ENCODE measurements at places on chromosomes 2 and 18.

GRCh38 chr2:106843001-106843909 lies 42.7 kb downstream of the ST6GAL2 start:
- DNase-seq, result no peak

DNA sequence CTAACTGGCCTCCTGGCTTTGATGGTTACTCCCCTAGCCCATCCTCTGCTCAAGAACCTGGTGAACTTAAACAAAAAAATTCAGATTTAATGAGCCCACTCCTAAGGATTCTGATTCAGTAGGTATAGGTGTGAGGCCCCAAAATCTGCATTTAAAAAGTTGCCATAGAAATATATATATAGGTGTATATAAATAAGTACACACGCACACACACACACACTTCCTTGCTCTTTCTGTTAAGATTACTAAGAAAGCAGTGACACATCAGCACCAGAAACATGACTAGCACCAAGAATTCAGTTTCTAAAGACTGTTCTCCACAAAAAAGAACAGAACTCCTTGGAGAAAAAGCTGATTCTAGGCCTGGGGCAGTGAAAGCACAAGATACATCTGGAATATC lies 17.8 kb downstream of the EML6 start:
- no peak for DNase-seq

DNA sequence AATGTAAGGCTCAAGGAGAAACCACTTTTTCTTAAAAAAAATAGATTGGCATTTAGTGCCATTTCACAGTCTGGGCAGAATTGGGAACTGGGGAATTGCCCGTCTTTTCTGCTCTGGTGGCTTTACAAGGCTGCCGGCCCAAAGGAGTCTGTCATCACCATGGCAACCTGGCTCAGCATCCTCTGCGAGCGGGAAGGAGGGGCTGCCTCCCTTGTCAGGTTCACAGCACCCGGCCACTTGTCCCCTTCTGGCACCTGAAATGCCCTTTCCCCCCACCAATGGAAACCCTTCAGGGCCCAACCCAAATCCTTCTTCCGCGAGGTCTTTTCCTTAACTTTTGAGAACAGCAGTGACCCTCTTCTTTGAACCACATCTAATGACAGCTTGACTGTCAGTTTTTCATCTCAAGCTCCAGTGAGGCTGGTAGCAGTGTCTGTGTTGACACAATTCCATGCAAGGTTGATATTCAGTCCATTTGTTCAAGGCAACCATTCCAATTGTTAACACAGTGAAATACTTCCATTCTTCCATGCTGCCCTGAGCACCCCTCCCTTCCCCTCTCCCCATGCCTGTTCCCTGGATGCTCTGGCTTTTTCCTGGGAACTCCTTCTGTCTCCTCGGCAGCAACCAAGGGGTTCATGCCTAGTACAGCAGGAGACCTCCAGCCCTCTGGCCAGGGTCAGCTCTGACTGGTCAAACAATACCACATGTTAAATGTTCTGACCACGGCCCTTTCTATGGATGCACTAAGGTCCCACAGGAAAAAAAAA lies 79.6 kb downstream of the DNER start:
- DNase-seq, result no peak

GRCh38 chr18:63579616-63580015 lies 7.5 kb upstream of the SERPINB13 start:
- no peak for DNase-seq

DNA sequence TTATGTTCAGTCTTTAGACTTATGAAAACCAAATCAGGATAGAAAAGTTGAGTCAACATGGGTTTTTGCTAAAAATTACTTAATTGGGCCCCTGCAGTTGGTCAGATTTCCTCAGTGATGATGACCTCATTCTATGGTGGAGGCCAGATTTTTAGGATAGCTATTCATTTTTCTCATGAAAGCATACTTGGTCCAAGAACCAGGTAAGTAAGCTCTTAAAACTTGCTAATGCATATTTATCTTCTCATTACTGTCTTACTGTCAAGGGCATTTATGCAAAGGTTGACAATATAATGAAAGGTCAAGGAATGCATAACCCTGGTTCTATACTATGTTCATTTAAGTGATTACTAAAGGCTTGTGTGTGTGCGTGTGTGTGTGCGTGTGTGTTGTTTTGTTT lies 650.6 kb downstream of the SATB2 start:
- no peak for DNase-seq

- no peak for DNase-seq
Measured at GRCh38 chr18:50523165-50523564, 36.7 kb upstream of the MAPK4 start.

GRCh38 chr2:100135415-100135814 lies 7.0 kb downstream of the AFF3 start:
- DNase-seq, result no peak

DNA sequence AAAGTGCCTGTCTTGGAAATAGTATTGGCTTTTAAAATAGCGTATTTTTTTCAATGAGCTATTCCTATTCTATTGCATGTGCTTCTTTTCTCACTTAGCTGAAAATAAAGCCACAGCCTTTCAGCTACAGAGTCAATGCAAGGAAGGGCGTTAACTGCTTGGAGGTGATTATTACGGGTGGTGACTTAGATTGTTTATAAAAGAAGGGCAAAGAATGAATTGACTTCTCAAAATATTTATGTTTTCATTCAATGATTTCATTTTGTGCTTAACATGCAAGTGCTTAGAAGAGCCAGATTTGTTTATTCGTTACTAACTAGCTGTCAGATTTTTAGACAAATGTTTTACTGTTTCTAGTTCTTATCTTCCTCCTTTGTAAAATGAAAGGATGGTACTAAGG lies 2.8 kb upstream of the CHN1 start:
- no peak for DNase-seq

- no peak for DNase-seq
Measured at GRCh38 chr2:117693154-117693553, 121.3 kb upstream of the DDX18 start.

- DNase-seq, result no peak
Measured at GRCh38 chr18:12608301-12608700, 49.6 kb downstream of the SPIRE1 start.

DNA sequence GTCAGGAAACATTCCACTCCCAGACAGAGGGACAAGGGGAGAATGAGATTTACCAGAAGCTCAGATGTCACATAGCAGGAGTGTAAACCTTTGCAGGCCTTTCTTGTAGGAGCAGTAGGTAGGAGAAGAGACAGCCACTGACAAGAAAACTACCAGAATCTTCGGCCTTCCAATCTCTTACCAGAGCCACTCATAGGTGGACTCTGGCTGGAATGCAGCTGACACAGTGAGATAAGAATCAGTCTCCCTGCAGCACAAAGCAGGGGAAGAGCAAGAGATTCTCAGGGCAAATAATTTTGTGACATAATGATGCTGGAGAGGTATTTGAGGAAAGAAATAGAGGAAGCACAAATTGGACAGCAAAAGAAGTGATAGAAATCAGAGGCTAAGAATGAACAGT lies 1534.5 kb downstream of the DPP10 start:
- no peak for DNase-seq

GRCh38 chr18:2173486-2173885 lies 397.8 kb downstream of the METTL4 start:
- DNase-seq, result no peak

DNA sequence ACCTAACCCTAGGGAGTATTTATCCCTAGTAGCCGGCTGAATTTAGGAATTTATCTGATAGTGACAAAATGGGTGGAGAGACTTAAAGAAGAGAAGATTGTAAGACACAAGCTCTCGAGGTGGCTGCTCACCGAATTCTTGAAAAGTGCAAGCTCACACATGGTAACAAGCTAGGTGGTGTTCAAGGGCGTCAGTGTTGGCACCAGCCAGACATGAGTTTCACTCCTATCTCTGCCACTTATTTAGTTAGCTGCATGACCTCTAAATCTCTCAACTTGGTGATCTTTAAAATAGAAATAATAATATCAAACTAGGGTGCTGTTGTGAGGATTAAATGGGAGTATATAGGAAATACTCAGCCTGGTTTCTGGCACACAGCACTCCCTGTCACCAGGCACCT lies 102.6 kb upstream of the APCDD1 start:
- DNase-seq, result no peak

GRCh38 chr2:95275151-95275515 lies 884 bp downstream of the PROM2 start:
- no peak for DNase-seq

GRCh38 chr2:72765997-72766609 lies 59.7 kb downstream of the EXOC6B start:
- DNase-seq, result no peak

DNA sequence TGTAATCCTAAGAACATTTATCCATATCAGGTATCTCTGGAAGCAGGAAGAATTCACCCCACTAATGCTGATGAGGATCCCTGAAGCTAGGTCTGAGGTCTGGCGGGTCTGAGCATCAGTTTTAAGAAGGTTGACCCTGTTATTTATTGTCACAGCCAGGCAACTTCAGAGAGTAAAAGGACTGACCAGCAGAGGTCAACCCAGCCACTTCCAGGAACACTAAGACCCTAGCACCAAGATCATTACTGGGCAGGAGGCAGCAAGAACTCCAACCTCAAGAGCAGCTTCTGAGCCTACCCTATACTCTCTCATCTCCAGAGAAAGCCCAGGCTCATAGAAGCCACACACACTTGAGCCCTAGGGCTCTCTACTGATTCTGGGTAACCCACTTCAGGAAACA lies 901.4 kb downstream of the DCDC2C start:
- DNase-seq, result no peak

DNA sequence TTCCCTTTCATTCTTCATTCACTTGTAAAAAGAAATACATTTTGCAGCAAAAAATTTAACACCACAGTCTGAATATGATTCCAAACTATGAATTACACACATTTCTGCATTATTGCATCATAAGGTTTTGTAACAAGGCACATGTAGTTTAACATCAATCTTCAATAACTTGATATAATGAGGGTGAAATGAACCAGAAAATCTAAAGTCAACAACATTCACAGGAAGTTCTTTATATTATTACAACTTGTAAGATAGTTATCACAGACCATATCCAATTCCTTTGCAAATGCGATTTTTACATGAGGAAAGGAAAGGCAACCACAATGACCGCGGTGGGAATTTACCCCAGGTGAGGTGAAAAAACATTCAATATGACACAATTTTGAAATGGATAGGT lies 213.3 kb downstream of the NAPG start:
- DNase-seq, result no peak

- no peak for DNase-seq
Measured at GRCh38 chr2:9707008-9707407, 76.2 kb upstream of the YWHAQ start.

DNA sequence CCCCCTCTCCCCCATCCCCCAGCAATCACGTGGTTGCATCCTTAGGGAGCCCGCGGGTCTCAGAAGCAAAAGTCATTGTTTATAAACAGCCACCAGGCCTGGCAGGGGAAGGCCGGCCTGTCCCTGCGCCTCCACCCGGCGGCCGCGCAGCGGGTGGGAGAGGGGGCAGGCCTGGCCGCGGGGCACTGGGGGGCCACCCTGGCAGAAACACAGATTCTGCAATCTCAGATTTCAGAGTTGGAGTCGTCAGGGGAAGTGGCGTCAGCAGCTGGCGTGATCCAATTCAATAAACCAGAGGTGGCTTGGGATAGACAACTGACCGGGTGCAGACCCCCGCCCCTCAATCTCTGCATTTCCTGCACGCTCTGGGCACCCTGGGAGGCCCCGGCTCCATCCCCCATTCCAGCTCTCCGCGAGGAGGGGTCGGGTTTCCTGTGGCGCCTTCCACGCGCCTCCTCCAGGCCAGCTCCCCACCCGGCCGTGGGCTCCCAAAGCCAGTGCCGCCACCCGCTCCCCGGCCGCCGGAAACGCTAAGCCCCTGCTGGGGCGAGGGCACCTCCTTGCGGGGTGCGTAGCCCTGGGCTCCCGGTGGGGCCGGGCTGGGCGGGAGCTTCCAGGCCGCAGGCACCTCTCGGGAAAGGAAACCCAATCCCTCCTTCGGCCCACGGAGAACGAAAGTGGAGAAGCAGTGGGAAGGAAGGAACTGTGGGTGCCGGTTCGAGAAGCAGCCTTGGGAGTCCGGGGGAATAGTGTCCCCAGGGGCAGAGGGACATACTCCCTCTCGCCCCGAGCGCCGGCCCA lies 1.1 kb downstream of the BIN1 start:
- DNase-seq, result no peak

DNA sequence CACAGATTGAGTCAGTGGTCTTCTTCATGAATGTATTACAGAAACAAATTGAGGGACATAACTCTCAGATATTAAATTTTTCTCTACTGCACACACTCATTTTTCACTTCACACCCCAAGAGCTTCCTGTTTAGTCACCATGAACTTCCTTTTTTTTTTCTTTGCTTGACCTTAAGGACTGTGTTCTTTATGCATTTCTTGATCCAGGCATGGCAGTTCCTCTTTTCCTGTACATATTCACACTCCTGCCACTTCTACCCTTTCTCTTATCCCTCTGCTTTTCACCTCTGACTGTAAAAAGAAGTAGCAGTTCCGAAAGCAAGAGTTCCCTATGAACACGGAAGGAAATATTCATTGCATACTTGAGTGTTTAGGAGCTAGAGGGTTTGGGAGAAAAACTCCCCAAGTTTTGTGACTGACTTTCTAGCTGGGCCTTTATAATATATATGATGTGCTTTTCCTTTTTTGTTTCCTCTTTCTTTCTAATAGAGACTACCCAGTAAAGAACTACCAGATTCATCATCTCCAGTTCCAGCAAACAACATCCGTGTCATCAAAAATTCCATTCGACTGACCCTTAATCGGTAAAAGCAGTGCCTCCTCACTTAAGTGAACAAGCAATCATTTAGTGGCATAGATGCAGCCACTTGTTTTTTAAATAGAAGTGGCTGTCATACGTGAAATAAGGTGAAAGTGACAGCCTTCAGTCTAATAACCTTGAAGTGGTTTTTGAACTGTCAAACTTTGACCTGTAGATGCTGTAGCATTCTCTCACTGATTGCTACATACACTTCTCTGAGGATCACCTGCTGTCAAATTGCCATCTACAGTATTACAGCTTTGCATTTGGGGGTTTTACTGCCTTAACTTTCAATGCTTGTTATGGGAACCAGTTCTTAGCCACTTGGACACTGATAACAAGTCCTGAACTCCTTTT lies 40.8 kb downstream of the PAPOLG start:
- DNase-seq, result no peak

DNA sequence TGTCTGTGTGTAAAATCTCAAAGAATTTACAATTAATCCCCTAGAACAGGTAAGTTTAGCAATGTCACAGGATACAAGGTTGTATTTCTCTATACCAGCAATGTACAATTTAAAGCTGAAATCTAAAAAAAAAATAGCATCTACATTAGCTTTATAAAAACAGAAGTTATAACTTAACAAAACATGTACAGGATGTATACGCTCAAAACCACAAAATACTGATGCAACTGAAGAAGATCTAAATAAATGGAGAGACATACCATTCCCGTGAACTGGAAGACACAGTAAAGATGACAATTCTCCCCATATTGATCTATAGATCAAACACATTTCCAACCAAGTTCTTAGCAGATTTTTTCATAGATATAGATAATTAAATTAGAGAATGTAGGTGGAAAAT lies 17.5 kb upstream of the RANBP2 start:
- DNase-seq, result no peak

DNA sequence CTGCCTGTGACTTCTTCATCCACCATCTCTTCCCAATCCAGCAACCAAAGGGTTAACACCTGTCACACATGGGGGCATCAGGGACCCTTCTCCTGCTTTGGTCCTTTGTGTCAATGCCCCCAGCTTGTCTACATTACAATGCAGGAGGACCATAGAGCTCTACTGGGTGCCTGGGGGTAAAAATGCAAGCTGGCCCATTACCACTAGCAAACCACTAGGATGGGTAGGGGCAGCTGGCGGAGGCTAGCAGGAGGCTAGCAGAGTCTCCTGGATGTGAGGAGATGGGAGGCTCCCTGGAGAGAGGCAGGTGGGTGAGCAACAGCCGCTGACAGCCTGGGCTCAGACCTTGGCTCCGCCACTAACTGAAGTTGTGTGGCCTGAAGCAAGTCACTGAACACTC lies 153.4 kb upstream of the SKOR2 start:
- no peak for DNase-seq

- no peak for DNase-seq
Measured at GRCh38 chr2:107376909-107377308, 449.8 kb upstream of the RGPD4 start.

All from GM13976 (cell line).